ENCODE measurements at places on chromosomes 5 and 9. TPM values are rescaled to one million over a fixed set of nuclear protein-coding genes. Genes with fewer than 3 reads are reported as not detected.

Gene GABRA1
- not detected for total RNA-seq

Gene MYMK
- total RNA-seq, result not detected

Gene NOXA1
- 1.7 TPM for total RNA-seq

Gene IL5
- not detected for total RNA-seq

Gene TNFSF15
- total RNA-seq, result 0.40 TPM

Gene ACSL6
- not detected for total RNA-seq

Gene PNPLA7
- total RNA-seq, result 0.61 TPM

Gene SMIM32
- total RNA-seq, result not detected

Gene ARRDC3
- 15.3 TPM for total RNA-seq

Gene SPATA31D4
- total RNA-seq, result not detected

Gene RNF180
- 0.21 TPM for total RNA-seq

Gene TJP2
- total RNA-seq, result 4.7 TPM

Gene LECT2
- total RNA-seq, result not detected

Gene CBY3
- total RNA-seq, result not detected

Gene BRINP1
- total RNA-seq, result 0.15 TPM

Gene PIK3R1
- total RNA-seq, result 6.7 TPM

Gene XRCC4
- 11.9 TPM for total RNA-seq

Gene EQTN
- not detected for total RNA-seq

Gene CACNA1B
- total RNA-seq, result 0.04 TPM

Gene ORM2
- not detected for total RNA-seq

Gene MOB3B
- total RNA-seq, result 7.0 TPM

Gene SYNPO
- total RNA-seq, result 28.6 TPM

Gene SEMA6A
- 0.18 TPM for total RNA-seq

Gene CRHBP
- total RNA-seq, result 0.21 TPM

Gene DEPDC1B
- total RNA-seq, result 17.4 TPM

Gene PIP5KL1
- 1.1 TPM for total RNA-seq

Gene PCA3
- total RNA-seq, result not detected

Gene RNF145
- 132 TPM for total RNA-seq

Gene FAM153A
- total RNA-seq, result not detected

Gene HAVCR2
- total RNA-seq, result 0.87 TPM

Gene SLC36A3
- total RNA-seq, result not detected

Gene NKD2
- 11.8 TPM for total RNA-seq

Gene ZNF454
- total RNA-seq, result not detected

Gene CARTPT
- not detected for total RNA-seq

Gene FAM221B
- not detected for total RNA-seq

Gene HTR4
- not detected for total RNA-seq

Gene GPR150
- 0.14 TPM for total RNA-seq

Gene ACTL7B
- not detected for total RNA-seq

Gene IL9
- not detected for total RNA-seq

Gene SPATA31E1
- total RNA-seq, result not detected

Gene IFNE
- total RNA-seq, result 1.4 TPM

Gene LCN15
- not detected for total RNA-seq

Gene ARID3C
- total RNA-seq, result not detected

Gene FAXDC2
- total RNA-seq, result 0.16 TPM

Gene FREM1
- total RNA-seq, result not detected

Gene P4HA2
- total RNA-seq, result 46.4 TPM

Gene C6
- total RNA-seq, result not detected

Gene FAM151B
- 1.2 TPM for total RNA-seq

Gene SLC26A2
- total RNA-seq, result 27.5 TPM

Gene KIF4B
- total RNA-seq, result not detected

Data from A549 treated with RU486 at 1 μM for 4 hours (cell line).